Activated CD4-positive, alpha-beta memory T cell treated with anti-CD3 and anti-CD28 coated beads for 36 hours (primary cell): ENCODE measurements at places on chromosomes 6 and 20. TPM values are rescaled to one million over a fixed set of nuclear protein-coding genes. Genes with fewer than 3 reads are reported as not detected.
A peak's percentile ranks its signal among the peaks of the same experiment; 100 is the strongest.

Gene TXLNB
- 0.17 TPM for total RNA-seq

Gene PHACTR1
- not detected for total RNA-seq

Gene MANEA
- total RNA-seq, result 18.7 TPM

Gene PPP1R16B
- total RNA-seq, result 111 TPM

Gene PRPH2
- total RNA-seq, result not detected

DNA sequence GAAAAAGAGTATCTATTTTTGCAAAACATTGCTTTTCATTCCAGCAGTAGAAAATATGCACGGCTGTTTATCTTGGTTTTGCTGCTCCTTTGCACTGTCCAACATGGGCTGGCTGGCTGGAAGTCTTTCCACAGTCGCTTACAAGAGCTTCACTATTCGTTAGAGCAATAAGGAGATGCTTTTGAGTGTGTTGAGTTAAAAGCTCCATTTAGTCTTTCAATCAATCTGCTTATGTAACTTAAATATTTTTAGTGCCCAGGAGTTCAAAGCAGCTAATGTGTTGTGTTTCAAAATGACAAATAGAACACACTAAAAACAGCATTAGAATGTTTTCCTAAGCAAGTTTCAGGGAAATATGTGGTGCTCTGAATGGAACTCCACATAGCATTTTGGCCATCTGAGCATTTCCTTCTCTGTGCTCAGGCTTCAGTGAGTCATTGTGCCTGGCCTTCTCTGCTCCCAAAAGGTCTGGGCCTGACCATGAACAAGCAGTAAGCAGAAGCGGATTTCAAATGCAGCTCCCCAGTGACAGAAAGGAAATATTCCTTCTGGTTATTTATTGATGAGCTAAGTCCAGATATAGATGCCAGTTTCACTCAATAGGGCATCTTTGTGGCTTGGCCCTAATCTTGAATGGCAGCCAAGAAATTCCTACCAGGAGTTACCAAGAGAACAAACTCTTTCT, 580.3 kb downstream of the TENT5A start:
- H3K4me3 ChIP-seq, result no peak overlapping the region
- no peaks in the 10 kb centered on the region for H3K4me1 ChIP-seq
- H3K27me3 ChIP-seq, result no peaks in the 10 kb centered on the region
- no peak overlapping the region for H3K27ac ChIP-seq
- no peak for DNase-seq

- peaks cover 3% of the 10 kb centered on the region for H3K27me3 ChIP-seq
- H3K4me1 ChIP-seq, result peaks cover 7% of the 10 kb centered on the region
- no peak for DNase-seq
- H3K36me3 ChIP-seq, result no peaks in the 10 kb centered on the region
Measured at GRCh38 chr6:154304191-154304590, 52.4 kb downstream of the IPCEF1 start.

DNA sequence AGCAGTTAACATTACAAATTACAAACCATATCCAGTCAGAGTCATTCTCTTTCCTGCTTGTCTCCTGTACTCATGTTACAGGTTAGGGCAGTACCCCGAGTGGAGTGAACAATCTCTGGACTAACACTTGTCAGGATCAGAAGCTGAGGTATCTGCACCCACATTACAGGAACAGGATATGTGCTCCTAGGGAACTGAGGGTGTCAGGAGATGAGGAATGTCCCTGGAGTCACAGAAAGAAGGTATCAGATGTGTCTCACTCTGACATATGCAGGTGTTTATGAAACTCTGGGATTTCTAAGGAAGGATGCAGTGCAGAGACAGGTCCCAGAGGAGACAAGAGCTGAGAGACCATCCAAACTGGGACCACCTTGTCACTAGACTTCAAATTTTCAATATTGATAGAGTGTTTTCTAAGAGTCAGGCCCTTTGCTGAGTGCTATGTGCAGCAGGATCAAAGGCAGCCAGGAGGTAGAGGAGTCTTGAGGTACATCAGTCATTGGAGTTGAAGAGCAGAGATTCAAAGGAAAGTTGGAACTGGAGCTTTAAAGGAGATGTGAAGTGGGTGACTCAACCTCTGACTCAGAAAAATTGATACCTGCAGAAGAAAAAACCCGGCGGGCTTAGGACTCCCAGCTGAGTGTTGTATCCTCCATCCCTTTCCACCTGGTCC, 12.6 kb downstream of the HLA-DPB1 start:
- DNase-seq, result no peak
- no peak overlapping the region for H3K4me3 ChIP-seq
- H3K27me3 ChIP-seq, result no peaks in the 10 kb centered on the region
- no peaks in the 10 kb centered on the region for H3K36me3 ChIP-seq
- H3K4me1 ChIP-seq, result no peaks in the 10 kb centered on the region

GRCh38 chr6:83198486-83199172, 5.5 kb downstream of the RWDD2A start:
- peaks cover 14% of the 10 kb centered on the region for H3K4me1 ChIP-seq
- H3K27me3 ChIP-seq, result no peaks in the 10 kb centered on the region
- peaks cover 7% of the 10 kb centered on the region for H3K36me3 ChIP-seq
- H3K27ac ChIP-seq, result no peak overlapping the region

- H3K4me3 ChIP-seq, result no peak overlapping the region
- H3K27ac ChIP-seq, result no peak overlapping the region
- H3K27me3 ChIP-seq, result no peaks in the 10 kb centered on the region
- no peak for DNase-seq
- H3K4me1 ChIP-seq, result peaks cover 6% of the 10 kb centered on the region
- no peaks in the 10 kb centered on the region for H3K36me3 ChIP-seq
Measured at GRCh38 chr6:40721271-40721952, 134.2 kb upstream of the LRFN2 start.

DNA sequence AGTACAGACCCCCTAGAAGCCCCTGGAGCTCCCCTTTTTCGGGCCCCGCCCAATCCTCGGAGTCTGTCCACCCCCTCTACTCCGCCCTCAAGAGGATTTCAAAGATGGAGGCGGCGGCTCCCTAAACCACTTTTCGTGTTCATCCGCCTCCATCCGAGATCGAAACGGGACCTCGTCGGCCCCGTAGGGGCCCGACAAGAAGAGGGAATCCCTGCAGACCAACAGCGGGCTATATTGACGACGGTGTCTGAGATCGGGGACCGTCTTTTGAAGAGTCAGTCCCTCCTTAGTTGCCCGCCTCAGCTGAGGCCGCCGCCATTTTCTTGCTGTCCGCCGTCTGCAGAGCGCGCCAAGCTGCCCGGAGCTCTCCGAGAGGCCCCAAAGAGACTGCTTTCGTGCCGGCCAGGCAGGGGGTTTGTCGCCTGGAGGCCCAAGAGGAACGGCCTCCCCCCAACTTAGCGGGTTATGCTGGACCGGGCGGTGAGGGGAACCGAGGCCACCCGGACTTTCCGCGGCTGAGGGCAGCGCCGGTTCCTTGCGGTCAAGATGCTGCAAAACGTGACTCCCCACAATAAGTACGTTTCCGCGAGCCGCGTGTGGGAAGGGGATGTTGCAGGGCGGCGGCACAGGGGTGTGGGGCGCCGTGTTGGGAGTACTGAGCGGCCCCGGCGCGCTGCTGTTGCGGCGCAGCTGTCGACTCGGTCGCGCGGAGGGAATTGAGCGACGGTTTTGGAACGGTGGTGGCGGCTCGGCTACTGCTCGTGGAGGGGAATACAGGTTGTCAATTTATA, 4.2 kb downstream of the BRD2 start:
- H3K27ac ChIP-seq, result peak overlapping the region; percentile 99
- H3K4me3 ChIP-seq, result peak overlapping the region; percentile 98
- H3K4me1 ChIP-seq, result peaks cover 27% of the 10 kb centered on the region
- no peaks in the 10 kb centered on the region for H3K27me3 ChIP-seq

- no peak for DNase-seq
- H3K4me3 ChIP-seq, result no peak overlapping the region
- peak overlapping the region; percentile 58 for H3K27ac ChIP-seq
- peaks cover 11% of the 10 kb centered on the region for H3K4me1 ChIP-seq
Measured at GRCh38 chr20:53789989-53790675, 196.5 kb upstream of the ZNF217 start.

DNA sequence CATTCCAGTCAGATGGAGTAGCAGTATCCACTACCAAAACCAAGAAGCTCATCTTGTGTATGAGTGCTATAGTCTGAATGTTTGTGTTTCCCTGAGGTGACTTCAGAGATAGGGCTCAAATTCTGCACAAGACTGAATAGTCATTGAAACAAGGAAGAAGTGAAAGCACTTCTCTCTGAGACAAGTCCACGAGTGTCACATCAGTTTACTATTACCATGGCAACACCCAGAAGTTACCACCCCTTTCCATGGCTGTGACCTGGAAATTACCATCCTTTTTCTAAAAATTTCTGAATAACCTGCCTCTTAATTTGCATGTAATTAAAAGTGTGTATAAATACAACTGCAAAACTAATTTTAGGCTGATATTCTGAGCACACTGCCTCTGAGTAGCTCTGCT, 682.1 kb upstream of the ADGRB3 start:
- no peak overlapping the region for H3K4me3 ChIP-seq
- no peak for DNase-seq
- H3K4me1 ChIP-seq, result no peaks in the 10 kb centered on the region
- H3K27me3 ChIP-seq, result no peaks in the 10 kb centered on the region
- H3K27ac ChIP-seq, result no peak overlapping the region

- H3K36me3 ChIP-seq, result no peaks in the 10 kb centered on the region
- DNase-seq, result no peak
- H3K27me3 ChIP-seq, result peaks cover 5% of the 10 kb centered on the region
Measured at GRCh38 chr6:137754866-137755265, 112.2 kb upstream of the TNFAIP3 start.

DNA sequence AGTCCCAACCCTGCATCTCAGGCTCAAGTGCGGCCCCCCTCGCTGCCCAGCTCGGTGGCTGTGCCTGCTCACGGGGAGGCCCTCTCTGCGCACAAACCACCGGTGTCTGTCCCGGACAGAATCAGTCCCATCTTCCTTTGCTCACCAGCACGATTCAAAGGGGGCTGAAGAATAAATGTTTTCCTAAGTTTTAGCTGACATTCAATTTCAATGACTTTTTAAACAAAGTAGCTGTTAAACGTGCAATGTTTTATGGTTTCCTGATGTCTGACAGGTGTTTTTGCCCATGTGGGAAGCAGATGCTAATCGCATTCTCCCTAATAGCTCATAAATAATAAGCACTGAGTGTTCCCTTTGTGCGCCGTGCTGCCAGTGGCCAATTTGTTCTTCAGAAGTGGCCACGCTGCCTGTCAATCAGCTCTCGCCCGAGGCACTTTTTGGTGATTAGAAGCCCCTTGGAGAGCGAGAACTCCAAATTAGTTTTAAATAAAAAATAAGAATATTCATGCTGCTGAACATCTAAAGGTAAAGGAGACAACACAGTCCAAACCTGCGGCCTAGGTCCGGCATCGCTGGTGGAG, 26.3 kb downstream of the BHLHE23 start:
- H3K36me3 ChIP-seq, result no peaks in the 10 kb centered on the region
- H3K27ac ChIP-seq, result no peak overlapping the region
- H3K27me3 ChIP-seq, result peaks cover 42% of the 10 kb centered on the region
- no peak overlapping the region for H3K4me3 ChIP-seq
- H3K4me1 ChIP-seq, result peaks cover 40% of the 10 kb centered on the region
- no peak for DNase-seq

DNA sequence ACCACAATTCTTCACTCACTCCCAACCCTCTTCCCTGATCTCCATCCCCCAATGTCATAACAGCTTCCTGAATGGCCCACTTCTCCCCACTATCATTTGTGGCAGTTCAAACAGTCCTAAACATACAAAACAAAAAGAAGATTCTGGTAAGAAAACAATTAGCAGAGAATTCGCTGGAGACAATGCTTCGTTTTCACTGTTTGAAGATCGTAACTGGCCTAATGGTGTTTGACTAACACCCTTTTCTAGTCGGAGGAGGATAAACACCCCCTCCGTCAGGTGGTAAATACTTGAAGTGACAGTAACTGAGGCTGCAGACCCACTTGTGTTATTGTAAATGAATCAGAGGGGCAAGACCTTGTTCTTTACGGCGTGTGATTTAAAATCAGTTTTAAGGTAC, 3.8 kb downstream of the EYA2 start:
- DNase-seq, result no peak
- H3K27ac ChIP-seq, result no peak overlapping the region
- H3K4me3 ChIP-seq, result no peak overlapping the region
- H3K36me3 ChIP-seq, result no peaks in the 10 kb centered on the region

DNA sequence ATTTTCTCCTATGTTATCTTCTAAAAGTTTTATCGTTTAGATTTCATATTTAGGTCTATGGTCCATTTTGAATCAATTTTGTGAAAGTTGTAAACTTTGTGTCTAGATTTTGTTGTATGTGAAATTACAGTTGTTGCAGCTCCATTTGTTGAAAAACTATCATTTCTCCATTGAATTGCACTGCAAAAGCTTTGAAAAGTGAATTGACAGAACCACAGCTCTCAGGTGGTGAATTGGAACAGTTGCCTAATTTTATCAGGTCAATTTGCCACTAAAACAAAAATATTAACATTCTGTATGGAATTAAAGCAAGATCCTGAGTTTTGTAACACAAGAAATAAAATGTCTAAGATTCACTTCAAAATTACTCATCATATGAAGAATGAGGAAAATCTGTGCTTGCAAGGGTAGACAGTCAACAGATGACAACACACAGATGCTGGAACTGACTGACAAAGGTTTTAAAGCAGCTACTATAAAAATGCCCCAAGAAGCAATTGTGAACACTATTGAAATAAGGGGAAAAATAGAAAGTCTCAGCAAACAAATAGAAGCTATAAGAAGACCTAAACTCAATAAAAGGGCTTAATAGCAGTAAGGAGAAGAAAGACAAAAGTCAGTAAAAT, 346.7 kb downstream of the PAX1 start:
- no peaks in the 10 kb centered on the region for H3K36me3 ChIP-seq
- H3K27ac ChIP-seq, result no peak overlapping the region
- H3K4me1 ChIP-seq, result no peaks in the 10 kb centered on the region

- no peak overlapping the region for H3K4me3 ChIP-seq
- DNase-seq, result no peak
- no peak overlapping the region for H3K27ac ChIP-seq
- H3K36me3 ChIP-seq, result no peaks in the 10 kb centered on the region
Measured at GRCh38 chr6:141183368-141183767, 949.4 kb upstream of the GJE1 start.

GRCh38 chr6:156994215-156995076, 217.3 kb downstream of the ARID1B start:
- H3K4me1 ChIP-seq, result peaks cover 14% of the 10 kb centered on the region
- DNase-seq, result no peak
- H3K4me3 ChIP-seq, result no peak overlapping the region
- no peaks in the 10 kb centered on the region for H3K36me3 ChIP-seq
- H3K27me3 ChIP-seq, result no peaks in the 10 kb centered on the region
